ENCODE measurements at places on chromosomes 6 and 20.
A peak's percentile ranks its signal among the peaks of the same experiment; 100 is the strongest.

DNA sequence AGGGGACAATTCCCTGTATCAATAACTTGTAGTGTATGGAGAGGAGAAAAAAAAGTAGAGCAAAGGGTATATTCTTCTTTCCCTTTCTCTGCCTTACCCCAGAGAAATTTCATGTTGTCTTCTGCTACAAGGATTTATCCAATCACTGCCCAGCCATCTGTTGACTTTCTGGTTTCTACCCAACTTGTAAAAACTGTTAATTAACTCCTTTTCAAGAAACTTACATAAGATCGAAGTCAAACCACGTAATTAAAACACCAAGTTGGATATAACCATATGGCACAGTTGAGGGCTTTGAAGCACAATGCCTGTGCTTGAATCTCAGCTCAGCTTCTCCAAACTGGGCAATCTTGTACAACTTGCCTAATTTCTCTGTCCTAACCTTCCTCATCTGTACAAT lies 99.5 kb downstream of the MAN1A1 start:
- DNase-seq: no peak
- H3K27me3 ChIP-seq: no peaks in the 10 kb centered on the region
- H3K4me3 ChIP-seq: no peak overlapping the region
- no peak overlapping the region for H3K27ac ChIP-seq
- H3K36me3 ChIP-seq: peaks cover 2% of the 10 kb centered on the region
- H3K4me1 ChIP-seq: peaks cover under 1% of the 10 kb centered on the region

- DNase-seq: no peak
- no peak overlapping the region for H3K27ac ChIP-seq
- peaks cover 2% of the 10 kb centered on the region for H3K36me3 ChIP-seq
Observed at GRCh38 chr6:85436411-85436810, 13.5 kb upstream of the NT5E start.

- DNase-seq: no peak
- no peaks in the 10 kb centered on the region for H3K27me3 ChIP-seq
- H3K36me3 ChIP-seq: peaks cover 28% of the 10 kb centered on the region
- no peak overlapping the region for H3K4me3 ChIP-seq
- H3K4me1 ChIP-seq: peaks cover 6% of the 10 kb centered on the region
Observed at GRCh38 chr6:52990342-52990741, 4.7 kb downstream of the GSTA4 start.

DNA sequence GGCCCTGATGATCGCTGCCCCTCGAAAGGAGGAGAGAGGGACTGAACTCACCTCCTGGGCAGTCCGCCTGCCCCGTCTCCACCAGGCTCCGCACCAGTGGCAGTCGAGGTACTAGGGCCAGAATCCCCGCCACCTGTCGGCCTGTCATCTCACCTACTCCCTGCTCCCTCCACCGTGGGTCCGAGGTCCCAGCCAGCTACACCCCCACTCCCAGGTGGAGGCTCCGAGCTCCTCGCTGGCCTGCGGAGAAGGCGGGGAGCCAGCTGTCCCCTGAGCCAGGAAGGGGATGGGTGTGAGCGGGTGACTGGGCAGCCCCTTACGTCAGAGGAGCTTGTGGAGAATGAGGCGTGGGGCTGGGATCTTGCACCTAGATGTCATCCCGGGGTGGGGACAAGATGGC lies 1066.5 kb upstream of the MANEA start:
- no peak overlapping the region for H3K4me3 ChIP-seq
- no peaks in the 10 kb centered on the region for H3K36me3 ChIP-seq
- DNase-seq: no peak
- H3K4me1 ChIP-seq: no peaks in the 10 kb centered on the region

- DNase-seq: no peak
- H3K4me1 ChIP-seq: peaks cover 28% of the 10 kb centered on the region
- H3K27me3 ChIP-seq: no peaks in the 10 kb centered on the region
- no peak overlapping the region for H3K27ac ChIP-seq
- H3K4me3 ChIP-seq: no peak overlapping the region
- no peaks in the 10 kb centered on the region for H3K36me3 ChIP-seq
Observed at GRCh38 chr6:154865291-154865690, 129.8 kb upstream of the TIAM2 start.

DNA sequence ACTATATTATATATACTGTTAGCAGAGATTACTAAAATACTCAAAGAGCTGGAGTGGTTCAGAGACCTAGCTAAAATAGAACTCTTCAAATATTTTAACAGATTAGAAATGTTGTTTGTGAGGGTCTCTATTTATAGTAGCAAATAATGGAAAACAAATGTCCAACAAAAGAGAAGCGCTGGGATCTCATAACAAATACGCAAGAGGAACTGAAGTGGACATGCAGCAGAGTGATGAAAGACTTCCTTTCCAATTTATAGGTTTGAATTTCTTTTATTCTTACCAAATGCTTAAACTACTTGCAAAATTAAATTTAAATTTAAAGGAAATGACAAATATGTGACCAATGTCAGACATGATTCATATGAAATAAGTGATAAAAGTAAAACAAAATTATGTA lies 49.9 kb downstream of the PIGU start:
- no peak overlapping the region for H3K4me3 ChIP-seq
- H3K27ac ChIP-seq: no peak overlapping the region
- no peak for DNase-seq
- H3K4me1 ChIP-seq: peaks cover 4% of the 10 kb centered on the region
- peaks cover 11% of the 10 kb centered on the region for H3K36me3 ChIP-seq

DNA sequence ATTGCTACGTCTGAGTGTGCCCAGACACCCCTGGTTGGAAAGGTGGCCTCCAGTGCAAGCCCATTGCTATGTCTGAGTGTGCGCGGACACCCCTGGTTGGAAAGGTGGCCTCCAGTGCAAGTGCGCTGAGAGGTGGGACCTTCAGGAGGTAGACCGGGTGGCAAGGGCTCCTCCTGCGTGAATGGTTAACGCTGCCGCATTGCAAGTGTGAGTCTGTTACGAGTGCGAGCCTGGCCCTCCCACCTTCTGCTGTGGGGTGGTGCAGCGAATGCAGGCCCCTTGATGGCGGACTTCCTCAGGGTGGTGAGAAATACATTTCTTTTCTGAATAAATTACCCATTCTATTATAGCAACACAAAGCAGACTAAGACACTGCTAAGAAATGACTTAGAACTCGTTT lies 208.8 kb downstream of the DLL1 start:
- peaks cover 5% of the 10 kb centered on the region for H3K4me1 ChIP-seq
- no peak overlapping the region for H3K4me3 ChIP-seq
- H3K27me3 ChIP-seq: peaks cover 21% of the 10 kb centered on the region
- no peak overlapping the region for H3K27ac ChIP-seq
- DNase-seq: no peak

- DNase-seq: no peak
- peaks cover 3% of the 10 kb centered on the region for H3K4me1 ChIP-seq
- no peaks in the 10 kb centered on the region for H3K36me3 ChIP-seq
Observed at GRCh38 chr20:46903256-46903655, 8.6 kb downstream of the EYA2 start.

DNA sequence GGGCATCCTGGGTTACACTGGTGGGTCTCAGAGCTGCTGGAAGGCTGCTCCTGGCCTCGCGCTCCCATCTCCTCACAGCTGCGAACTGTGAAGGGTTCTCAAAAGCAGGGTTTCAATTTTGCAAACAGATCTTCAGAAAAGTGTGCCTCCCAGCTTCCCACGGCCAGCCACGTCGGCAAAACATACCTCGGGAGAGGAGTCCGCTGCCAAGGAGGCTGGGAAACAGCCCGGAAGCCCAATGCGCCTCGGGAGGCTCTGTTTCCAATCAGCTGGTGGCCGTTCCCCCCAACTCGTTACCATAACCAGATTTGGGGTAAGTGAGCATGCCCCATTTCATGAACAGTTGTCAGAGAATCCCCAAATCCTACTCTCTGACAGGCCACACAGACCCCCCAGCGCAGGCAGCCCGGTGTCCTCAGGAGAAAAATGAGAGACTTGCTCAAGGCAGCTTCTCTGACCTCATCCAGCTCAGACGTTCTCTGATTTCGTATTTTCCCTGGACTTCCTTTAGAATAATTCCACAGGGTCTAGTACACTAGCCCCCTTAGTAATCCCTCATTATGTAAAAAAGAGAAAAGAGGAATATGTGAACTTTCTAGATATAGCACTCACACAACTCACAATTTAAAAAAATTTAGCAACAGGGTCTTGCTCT lies 98.4 kb downstream of the SNX5 start:
- H3K27ac ChIP-seq: no peak overlapping the region
- DNase-seq: no peak

GRCh38 chr20:49560186-49560585 lies 7.8 kb downstream of the PTGIS start:
- peaks cover 16% of the 10 kb centered on the region for H3K36me3 ChIP-seq
- no peak for DNase-seq
- H3K27me3 ChIP-seq: no peaks in the 10 kb centered on the region
- no peak overlapping the region for H3K27ac ChIP-seq

- no peak for DNase-seq
- no peaks in the 10 kb centered on the region for H3K36me3 ChIP-seq
- H3K27ac ChIP-seq: no peak overlapping the region
- H3K27me3 ChIP-seq: peaks cover 31% of the 10 kb centered on the region
Observed at GRCh38 chr6:163756079-163756478, 341.6 kb downstream of the QKI start.

DNA sequence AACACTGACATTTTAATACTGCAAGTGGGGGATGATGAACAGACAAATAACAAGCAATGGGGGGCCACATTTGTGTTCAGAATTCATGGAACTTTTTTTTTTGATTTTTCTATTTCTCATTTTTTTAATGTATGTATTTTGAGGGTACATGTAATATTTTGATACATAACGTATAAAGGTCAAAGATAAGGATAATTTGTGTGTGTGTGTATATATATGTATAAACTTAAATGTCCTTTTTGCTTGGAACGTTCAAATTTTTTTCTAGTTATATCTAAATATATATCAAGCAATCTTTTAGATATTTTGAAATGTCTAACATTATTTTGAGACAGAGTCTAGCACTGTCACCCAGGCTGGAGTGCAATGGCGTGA lies 12.3 kb upstream of the ZNF311 start:
- no peak for DNase-seq
- no peaks in the 10 kb centered on the region for H3K4me1 ChIP-seq
- no peak overlapping the region for H3K27ac ChIP-seq
- no peaks in the 10 kb centered on the region for H3K36me3 ChIP-seq
- peak overlapping the region; percentile 81 for H3K4me3 ChIP-seq
- peaks cover 9% of the 10 kb centered on the region for H3K27me3 ChIP-seq

- H3K4me3 ChIP-seq: no peak overlapping the region
- H3K27ac ChIP-seq: no peak overlapping the region
- H3K4me1 ChIP-seq: peaks cover 8% of the 10 kb centered on the region
- no peaks in the 10 kb centered on the region for H3K36me3 ChIP-seq
- no peak for DNase-seq
Observed at GRCh38 chr20:39433466-39433865, 471.3 kb downstream of the DHX35 start.

DNA sequence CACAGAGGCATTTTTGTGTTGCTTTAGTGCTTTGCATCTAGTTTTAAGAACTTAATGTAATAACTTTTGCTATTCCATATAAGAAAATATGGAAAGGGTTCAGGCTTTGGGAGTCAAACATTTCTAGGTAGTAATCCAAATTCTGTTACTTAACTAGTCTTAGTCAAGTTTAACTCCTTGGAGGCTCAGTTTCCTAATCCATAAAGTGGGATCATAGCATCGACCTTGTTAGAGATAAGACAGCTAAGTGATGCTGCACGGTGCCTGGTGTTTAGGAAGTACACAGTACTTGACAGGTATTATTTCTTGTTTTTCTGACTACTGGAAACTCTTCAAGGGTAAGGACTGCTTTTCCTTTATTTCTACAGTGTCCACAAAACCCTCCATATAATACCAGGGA lies 24.5 kb upstream of the ARMH2 start:
- no peak for DNase-seq
- no peak overlapping the region for H3K27ac ChIP-seq
- H3K4me3 ChIP-seq: no peak overlapping the region
- no peaks in the 10 kb centered on the region for H3K36me3 ChIP-seq
- H3K4me1 ChIP-seq: peaks cover 9% of the 10 kb centered on the region

DNA sequence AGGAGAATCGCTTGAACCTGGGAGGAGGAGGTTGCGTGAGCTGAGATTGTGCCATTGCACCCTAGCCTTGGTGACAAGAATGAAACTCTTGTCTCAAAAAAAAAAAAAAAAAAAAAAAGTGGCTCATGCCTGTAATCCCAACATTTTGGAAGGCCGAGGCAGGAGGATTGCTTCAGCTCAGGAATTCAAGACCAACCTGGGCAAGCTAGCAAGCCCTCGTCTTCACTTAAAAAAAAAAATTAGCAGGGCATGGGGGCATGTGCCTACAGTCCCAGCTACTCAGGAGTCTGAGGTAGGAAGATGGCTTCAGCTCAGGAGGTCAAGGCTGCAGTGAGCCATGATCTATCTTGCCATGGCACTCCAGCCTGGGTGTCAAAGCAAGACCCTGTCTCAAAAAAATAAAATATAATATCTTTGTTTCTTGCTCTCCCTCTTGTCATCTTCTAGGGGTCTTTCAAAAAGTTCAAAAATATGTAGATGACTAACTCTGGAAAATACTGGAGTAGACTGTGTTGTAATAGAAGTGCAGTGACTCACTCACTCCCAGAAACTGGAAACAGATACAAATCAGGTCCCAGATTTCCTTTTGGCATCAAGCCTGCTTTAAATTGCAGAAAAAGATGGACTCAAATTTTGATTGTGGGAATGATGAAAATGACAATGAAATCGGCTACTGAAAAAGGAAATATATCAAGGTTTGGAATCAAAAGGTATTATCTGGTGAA lies 2.8 kb upstream of the GINM1 start:
- no peak for DNase-seq
- H3K4me1 ChIP-seq: peaks cover 9% of the 10 kb centered on the region
- peaks cover 30% of the 10 kb centered on the region for H3K27me3 ChIP-seq
- H3K36me3 ChIP-seq: no peaks in the 10 kb centered on the region

DNA sequence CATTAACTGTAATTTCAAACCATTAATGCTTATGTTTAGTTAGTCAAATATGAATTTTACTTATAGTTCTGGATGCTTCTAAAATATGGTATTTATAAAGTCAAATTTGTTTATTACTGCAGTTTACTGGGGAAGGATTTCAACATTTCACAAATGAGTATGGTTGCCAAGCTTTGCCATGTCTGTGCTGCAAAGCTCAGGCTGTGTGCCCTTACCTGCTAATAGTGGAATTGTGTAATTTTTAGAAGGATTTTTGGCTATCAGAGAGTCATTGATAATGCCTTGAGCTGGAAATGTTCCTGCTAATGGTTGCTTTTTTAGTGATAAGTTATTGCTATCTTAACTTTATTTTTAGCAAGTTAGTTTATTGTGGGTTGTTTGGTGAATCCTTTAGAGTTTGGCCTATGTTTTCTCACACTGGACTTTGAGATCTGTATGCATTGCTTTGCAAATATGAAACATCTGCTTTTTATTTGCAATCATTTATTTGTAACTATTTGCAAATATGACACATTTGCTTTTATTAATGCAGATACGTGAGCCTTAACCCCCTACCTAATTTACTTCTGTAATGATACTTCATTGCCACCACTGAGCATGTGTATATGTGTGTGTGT lies 105.8 kb downstream of the CD109 start:
- H3K27ac ChIP-seq: no peak overlapping the region
- DNase-seq: no peak

- no peak overlapping the region for H3K4me3 ChIP-seq
- no peaks in the 10 kb centered on the region for H3K4me1 ChIP-seq
- H3K36me3 ChIP-seq: no peaks in the 10 kb centered on the region
- DNase-seq: no peak
- H3K27me3 ChIP-seq: no peaks in the 10 kb centered on the region
Observed at GRCh38 chr20:55333798-55334197, 671.5 kb downstream of the CBLN4 start.

All from progenitor cell of endocrine pancreas (in vitro differentiated cells).